RWPE1 (cell line): ENCODE measurements at places on chromosomes 6 and 20.

DNA sequence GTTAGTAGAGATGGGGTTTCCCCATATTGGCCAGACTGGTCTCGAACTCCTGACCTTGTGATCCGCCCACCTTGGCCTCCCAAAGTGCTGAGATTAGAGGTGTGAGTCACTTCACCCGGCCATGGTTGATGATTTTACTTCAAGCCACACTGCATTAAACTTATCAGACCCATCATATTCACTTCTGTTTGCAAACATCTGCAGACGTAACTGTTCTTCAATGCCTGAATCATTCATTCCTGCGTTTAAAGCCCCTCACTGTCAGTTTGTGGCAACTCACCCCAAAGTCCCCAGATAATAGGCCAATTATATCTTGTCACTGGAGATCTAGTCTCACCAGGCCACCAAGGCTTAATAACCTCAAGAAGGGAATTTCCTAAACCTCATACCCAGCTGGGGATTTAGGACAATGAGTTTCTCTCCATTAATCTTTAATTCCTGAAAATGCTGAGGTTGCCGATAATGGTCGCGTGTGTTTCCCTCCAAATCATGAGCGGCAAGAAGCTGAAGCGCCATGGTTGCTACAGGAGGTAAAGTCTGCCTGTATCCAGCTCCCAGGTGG is 229.6 kb downstream of the LY86 start:
- DNase-seq: no peak

DNA sequence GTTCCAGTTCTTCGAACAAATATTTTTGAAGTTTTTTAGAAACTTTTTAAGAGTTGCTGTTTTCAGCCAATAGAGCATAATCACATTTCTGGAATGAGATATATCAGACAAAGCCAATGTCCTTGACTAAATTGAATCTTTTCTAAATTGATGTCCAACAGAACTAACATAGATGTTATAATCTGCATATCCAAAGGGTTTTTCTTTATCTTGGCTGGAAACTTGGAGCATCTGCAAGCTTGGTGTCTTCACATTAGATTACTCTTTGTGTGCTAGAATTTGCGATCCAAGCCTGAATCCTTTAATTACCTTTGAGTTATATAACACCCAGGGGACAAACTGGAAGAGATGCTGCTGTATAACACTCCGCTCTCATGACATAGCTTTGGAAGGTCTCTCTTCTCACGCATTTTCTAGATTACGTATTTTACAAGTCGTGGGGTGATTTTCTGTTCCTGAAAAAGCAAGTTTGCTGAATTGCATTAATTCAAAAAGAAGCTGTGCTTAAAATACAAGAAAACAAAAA is 64.4 kb upstream of the FUCA2 start:
- no peak for DNase-seq

GRCh38 chr6:10272591-10272990 is 142.3 kb downstream of the TFAP2A start:
- DNase-seq: no peak

- DNase-seq: no peak
Measured at GRCh38 chr20:57211908-57212533, 54.4 kb downstream of the BMP7 start.

GRCh38 chr6:14082771-14083170 is 34.8 kb upstream of the CD83 start:
- DNase-seq: no peak

DNA sequence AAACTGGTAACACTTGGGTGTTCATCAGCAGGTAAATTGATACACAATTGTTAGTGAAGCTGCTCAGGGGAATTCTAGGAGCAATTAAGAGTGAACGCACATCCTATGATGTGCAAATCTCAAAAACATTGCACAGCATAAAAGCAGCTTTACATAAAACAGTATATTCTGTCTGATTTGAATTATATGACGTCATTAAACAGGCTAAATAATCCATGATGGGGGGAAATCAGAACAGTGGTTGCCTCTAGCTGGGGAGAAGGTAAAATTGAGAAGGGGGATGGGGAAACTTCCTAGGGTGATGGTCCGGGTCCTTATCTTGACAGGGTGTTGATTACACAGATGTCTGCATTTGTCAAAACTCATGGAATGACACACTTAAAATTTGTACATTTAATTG is 17.3 kb upstream of the THBD start:
- DNase-seq: no peak

DNA sequence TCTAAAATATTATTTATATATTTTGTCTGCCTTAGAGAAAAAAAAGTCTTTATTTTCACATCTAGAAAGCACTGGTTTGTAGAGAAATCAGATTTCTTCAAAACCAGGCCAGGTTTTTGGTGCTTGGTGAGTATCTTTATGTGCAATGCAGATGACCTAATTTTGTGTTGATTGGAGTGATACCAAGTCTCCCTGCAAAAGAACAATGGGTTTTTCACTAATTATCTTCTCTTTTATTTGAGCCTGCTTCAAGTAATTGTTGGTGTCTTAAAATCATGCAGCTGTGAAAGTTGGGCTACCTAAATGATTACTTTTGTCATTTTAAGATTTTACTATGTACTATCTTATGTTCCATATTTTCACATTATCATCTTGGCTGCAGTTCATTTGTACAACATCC is 874.7 kb downstream of the TFAP2A start:
- no peak for DNase-seq

GRCh38 chr6:39084506-39084905 is 30.5 kb downstream of the SAYSD1 start:
- DNase-seq: no peak

- no peak for DNase-seq
Measured at GRCh38 chr6:40692337-40692736, 105.2 kb upstream of the LRFN2 start.

- no peak for DNase-seq
Measured at GRCh38 chr6:32764048-32764447, 716 bp upstream of the HLA-DQB2 start.

GRCh38 chr20:53045941-53046340 is 73.8 kb downstream of the TSHZ2 start:
- no peak for DNase-seq

- peak; percentile 99 for DNase-seq
Measured at GRCh38 chr20:41177636-41178035, 40.3 kb downstream of the PLCG1 start.

GRCh38 chr6:169780571-169781091 is 29.2 kb downstream of the ERMARD start:
- DNase-seq: peak; percentile 23

- no peak for DNase-seq
Measured at GRCh38 chr6:43009124-43009523, 4.6 kb downstream of the MEA1 start.

DNA sequence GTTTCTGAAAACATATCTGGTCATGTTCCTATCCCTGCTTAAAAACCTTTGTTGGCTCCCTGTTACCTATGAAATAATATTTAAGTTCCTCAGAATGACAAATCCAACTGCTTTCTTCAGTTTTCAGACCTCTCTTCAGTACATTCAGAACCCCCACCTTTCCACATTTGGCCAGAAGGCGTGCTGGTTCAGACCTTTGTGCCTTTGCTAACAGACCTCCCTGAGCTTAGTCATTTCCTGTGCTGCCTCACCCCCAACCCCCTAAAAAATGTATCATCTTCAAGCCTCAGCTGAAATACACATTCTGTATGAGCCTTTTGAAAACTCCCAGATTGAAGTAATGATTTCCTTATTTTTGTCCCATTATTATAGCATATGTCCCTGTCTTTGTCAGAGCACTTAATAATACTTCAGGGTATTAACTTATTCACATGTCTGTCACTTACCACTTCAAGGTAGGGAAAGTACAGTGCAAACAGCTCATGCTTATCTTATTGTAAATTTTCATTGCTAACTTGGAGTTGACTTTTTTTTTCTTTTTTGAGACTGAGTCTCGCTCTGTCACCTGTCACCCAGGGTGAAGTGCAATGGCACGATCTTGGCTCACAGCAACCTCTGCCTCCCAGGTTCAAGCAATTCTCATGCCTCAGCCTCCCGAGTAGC is 19.7 kb downstream of the FAM217A start:
- peak; percentile 94 for DNase-seq

- DNase-seq: no peak
Measured at GRCh38 chr6:157849288-157850017, 26.4 kb downstream of the SNX9 start.

GRCh38 chr6:158831571-158831970 is 12.4 kb upstream of the EZR start:
- no peak for DNase-seq

DNA sequence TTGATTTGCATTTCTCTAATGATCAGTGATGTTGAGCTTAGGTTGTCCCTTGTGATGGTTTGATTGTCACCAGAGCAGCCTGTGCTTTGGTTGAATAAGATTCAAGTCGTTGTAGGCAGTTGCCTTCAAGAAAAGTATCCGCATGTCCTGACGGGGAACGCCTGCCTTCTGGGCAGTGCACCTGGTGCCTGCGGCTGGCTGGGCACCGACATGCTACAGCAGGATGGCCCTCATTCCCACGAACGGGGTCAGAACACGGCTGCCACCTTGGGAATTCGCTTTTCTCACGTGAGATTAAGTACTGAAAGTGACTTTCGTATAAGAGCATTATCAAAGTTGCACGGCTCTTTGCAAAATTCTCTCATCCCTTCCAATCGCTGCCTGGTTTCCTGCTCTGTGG is 78.4 kb downstream of the CDH4 start:
- DNase-seq: no peak

DNA sequence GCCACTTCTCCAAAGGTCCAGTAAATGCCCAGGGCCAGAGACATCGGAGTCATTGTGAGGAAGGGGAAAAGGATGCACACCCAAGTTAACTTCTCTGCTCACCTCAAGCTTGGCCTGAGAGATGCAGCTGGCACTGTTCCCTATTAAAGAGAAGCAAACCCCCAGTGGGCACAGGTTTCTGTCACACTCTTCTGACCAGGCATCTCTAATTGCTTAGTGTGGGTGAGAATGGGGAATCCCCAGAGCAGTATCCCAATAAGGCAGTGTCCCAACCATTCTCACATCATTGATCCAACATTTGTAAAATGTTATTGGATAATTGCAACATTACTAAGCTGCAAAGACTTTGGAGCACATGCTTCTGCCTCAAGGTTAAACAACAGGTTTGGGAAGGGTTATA is 232.3 kb downstream of the ADGRG6 start:
- DNase-seq: no peak

DNA sequence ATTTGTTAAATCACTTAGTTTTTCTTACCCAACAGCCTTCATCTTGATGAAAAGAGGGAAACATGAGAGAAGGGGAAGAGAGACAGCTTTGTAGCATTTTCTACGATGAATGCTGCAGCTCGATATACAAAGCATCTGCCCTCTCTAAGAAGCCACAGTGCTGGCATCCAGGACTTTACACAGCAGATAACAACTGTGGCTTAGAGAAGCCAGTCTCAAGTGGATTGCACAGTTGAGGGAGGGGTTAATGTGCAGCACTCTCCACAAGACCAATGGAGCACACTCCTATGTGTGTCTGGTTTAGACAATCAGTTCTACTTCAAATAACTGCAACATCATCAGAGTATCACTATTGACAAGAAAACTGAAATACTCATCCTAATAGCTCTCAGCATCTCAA is 5.8 kb downstream of the C6orf120 start:
- DNase-seq: no peak

DNA sequence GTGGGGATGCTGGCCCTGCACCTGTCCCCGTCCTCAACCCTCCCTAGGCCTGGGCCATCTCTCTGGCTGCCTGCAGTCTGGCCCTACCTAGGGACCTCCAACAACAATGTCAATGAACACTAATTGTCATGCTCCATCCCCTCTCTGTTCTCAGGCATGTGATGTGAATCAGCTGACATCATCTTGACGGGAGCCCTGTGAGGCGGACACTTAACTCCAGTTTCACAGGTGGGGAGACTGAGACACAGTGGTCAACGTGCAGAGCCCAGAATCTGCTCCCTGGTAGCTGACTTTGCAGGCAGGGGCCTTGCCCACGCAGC is 762 bp upstream of the TCEA2 start:
- DNase-seq: no peak

DNA sequence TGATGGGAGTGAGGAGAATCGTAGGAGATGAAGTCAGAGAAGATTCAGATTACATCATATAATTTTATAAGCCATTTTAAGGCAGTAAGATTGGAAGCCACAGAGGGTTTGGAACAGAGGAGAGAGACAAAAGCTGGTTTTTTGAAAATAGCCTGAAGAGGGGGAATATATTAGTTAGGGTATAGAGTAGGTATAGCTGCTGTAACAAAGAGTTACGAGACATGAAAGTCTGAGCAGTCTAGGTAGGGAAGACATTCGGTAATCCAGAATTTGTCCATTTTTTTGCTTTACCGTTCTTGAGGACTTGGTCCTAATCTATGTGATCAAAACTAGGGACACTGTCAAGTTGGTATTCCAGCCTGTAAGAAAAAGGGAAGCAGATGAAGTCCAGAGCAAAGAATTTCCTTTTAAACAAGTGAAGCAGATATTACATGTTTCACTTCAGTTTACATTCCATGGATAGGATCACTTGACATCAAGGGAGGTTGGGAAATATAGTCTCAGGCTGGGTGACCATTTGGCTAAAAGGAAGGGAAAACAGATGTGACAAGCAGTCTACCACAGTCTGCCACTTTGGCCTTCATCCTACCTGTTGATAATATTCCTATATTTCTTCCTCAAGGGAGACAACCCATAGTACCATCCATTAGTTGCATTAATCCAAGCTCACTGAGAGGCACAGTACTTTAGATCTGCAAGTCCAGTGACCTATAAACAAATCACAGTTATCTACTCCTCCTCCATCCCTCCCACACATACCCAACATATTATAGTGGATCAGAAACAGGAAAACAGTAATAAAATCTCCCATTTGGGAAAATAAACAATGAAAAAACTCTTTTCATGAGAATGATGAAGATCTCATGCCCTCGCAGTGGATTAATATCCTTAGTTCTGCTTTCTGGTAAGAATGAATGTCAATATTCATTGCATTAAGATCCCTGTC is 10.2 kb downstream of the FAM135A start:
- no peak for DNase-seq

DNA sequence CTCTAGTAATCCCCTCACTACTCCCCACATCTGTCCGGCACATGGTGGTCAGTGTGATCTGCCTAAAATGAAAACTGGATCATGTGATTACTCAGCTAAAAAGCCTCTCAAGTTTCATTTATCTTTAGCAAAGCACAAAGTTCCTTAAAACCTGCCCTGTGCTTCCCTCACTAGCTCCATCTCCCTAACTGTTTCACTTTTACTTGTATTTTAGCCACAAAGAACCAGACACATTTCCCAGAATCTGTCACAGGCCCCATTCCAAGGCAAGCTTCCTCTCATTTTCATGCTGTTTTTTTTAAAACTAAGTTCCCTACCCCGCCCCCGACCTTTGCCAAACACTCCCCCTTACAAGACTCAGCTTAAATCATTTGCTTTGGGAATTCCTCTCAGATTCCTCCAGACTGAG is 8.9 kb upstream of the IGF2R start:
- DNase-seq: no peak

DNA sequence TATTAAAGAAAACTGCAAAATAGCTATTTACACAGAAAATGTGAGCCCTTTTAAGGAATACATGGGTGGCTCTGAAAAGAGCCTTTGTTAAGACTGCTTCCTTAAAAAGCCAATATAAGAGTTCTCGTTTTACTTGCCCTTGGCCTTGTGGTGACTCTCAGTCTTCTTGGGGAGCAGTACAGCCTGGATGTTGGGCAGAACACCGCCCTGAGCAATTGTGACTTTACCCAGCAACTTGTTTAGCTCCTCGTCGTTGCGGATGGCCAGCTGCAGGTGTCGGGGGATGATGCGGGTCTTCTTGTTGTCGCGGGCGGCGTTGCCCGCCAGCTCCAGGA is 111.5 kb downstream of the HFE start:
- DNase-seq: no peak

GRCh38 chr6:3471711-3472110 is 14.9 kb upstream of the SLC22A23 start:
- DNase-seq: no peak
